ENCODE measurements at places on chromosomes 7 and 10.

DNA sequence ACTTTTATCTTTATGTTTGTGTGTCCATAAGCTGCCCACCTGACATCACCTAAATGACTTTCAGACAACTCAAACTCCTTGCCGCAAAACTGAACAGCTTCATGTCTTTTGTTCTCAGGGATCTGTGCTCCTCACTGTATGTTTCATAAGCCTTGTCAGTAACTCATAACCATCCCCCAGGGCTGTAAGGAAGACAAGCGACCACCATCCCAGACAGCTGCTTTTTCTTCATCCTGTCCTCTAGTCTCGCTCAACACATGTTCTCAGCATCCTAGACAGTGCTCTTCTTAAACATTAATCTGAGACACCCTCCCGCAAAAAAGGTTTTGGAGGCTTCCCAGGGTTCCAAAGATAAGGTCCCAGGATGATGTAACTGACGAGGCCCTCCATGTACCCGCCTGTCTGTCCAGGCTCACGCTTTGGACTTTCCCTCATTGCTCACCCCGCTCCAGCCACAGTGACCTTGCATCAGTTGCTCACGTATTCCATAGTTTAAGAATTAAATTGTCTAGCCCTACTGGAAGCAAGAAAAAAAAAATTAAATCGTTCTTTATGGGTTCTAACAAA, 69.8 kb downstream of the MAP3K8 start:
- no peak for DNase-seq

DNA sequence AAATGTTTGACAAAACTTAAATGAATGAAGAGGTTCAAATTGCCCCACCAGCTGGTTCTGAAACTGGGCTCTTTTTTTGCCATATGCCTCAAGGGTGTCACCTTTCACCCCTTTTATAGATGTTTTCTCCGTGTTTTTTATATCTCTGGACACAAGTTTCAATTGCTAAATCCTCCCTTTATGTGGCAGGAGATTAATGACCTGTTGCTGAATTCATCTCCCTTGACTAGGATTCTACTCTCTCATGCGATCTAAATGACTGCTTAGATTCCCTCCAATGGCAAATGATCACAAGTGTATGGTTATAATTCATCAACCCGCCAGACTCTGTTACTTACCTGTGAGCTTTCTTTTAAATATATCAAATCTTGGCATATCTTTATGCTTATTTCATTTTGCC, 677.0 kb upstream of the POT1 start:
- no peak for DNase-seq

DNA sequence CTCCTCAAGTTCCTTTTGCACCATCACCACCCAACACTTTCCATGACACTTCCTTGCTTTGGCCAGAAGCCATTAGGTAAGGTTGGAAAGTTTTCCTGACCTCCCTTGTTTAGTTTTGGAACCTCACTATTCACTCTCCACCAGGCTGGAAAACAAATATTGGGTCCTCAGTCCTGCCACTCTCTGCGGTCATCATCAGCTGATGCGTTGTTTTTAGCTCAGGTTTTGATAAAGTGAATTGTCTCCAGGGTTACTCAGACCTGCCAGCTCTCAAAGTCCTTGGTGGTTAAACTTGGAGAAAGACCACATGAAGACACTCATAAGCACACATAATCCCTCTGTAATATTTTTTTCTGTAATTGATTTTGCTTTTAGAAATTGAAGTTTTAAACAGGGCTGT, 55.5 kb downstream of the CCDC186 start:
- no peak for DNase-seq

GRCh38 chr10:13795653-13796555, 209.1 kb downstream of the PRPF18 start:
- no peak for DNase-seq

GRCh38 chr7:95901006-95901405, 128.7 kb downstream of the DYNC1I1 start:
- DNase-seq, result no peak

DNA sequence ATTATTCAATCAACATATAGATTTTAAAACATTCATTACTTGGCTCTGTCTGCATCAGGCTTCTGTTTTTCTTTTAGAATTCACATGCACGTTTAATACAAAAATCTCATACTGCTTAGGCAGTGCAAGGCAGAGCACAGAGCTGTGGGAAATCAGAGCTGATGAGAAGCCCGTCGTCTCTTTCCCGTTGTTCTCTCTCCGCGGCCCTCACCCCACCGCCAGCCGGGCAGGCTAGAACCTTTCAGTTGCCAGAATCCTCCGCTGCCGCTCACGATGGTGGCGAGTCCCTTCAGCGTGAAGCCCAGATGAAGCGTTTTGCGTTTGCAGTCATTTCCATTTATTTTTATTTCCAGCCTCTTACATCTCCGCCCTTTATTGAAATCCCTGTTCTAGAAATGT, 648.2 kb downstream of the SDK1 start:
- DNase-seq, result peak; percentile 33

DNA sequence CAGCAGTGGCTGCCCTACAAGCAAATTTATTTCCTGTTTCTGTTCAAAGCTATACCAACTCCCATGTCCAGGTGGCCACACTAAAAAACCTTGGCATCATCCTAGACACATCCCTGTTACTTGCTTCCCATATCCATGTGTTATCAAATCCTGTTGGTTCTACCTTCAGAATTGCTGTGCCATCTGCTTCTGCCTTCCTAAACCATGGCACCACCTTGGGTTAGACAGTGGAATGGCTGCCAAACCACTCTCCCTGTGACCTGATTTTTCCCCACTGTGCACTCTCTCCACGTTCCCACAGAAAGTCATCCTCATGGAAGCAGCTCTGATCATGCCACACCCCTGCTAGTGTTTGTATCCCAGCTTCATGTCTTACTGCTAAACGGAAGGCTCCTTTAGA, 697.6 kb upstream of the GALNT17 start:
- DNase-seq, result no peak

DNA sequence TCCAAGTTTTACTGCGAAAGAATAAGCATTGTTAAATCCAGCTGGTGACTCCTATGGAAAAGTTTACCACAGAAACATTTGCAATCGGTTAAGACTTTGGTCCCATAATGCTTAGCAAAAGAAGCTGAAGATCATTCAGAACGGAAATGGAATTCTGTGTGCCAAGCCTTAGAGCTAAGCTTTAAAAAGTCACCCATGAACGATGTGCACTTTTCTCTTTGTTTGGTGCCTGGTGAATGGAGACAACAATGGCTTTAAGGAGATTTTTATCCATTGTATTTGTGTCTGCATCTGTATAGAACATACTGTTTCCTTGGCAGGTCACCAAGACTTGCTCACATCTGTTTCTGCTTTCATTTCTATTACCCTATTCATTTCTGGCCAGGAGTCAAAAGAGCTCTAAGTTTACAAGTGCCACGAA, 26.3 kb upstream of the COL1A2 start:
- peak; percentile 90 for DNase-seq

DNA sequence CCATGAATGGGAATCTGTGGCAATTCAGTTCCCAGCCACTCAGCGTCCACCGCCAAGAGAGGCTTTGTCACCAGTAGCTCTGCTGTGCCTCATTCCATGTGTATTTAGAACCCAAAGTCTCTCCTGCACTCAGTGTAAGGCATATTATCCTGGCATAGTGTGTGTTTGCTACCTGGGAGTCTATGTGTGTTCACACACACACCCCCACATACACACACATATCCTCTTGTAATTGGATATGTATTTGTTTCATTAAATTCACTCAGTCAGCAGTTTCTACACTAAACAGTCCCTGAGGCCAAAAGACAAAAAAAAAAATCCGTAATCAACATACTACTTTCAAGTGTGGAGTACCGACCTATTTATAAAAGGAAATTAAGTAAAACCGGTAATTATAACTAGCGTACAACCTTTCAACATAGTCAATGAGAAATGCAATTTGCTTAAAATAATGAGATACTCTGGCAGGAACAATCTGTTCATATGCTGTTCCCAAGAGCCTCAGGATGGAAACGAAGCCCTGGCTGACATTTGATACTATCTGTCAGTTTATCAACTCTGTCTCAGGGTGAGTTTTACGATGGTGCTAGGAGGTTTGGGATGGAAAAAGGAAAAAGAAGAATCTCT, 425.8 kb upstream of the CELF2 start:
- peak; percentile 30 for DNase-seq

GRCh38 chr10:132392811-132393694, 3.9 kb upstream of the PWWP2B start:
- DNase-seq, result no peak

DNA sequence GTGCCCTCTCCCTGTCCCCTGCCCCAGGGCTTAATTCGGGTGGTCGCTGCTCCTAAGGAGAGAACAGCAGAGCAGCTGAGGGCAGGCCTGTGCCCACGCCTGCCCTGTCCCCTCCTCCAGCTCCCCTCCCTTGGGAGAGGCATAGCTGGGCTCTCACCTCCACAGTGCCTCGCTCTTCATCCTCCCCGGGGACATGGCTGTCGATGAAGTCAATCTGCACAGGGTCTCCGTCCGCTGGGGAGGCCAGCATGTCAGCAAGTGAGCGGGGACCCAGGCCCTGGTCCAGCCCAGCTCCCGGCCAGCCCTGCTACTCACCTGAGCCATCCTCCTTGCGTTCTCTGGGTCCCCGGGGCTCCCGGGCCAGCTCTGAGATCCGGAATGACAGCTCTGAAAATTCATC, 3.8 kb upstream of the SAP25 start:
- DNase-seq, result no peak

GRCh38 chr7:25093268-25093826, 31.7 kb downstream of the CYCS start:
- peak; percentile 81 for DNase-seq

DNA sequence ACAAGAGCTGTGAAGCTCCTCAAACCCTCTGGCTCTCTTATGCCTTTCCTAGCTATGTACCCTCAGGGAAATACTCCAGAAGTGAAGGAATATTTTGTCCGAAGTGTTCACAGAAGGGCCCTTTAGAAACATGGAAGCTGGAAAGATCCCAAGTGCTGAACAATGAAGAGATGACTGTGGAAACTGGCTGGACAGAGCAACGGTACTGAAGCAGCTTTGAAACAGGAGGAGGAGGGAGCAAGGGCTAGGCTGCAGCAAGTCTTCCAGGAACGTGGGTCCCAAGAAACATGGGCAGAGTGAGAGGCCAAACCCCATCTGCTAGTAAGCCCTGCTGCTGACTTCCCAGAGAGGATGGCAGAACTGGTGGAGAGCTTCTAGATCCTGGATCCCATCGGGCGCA, 3.0 kb upstream of the PSAP start:
- no peak for DNase-seq

DNA sequence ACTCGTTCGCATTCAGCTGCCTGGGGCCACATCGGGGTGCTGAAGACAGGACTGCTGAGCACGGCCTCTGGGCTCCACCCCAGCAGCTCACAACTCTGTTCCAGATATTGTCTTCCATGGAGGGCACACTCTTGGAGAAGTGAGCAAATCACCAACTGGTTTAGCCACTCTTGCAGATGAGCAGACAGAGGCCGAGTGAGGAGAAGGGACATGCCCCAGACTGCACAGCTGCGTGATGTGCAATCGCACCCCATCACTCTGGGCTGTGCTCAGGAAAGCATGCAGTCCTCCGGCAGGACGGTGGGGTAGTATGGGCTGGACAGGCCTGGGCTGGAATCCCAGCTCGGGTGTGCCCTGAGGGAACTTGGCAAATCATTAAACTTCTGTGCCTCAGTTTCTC, 111.6 kb downstream of the FAM53B start:
- no peak for DNase-seq

- DNase-seq, result no peak
Observed at GRCh38 chr7:109121599-109122300, 552.1 kb downstream of the DNAJB9 start.

GRCh38 chr10:63901881-63902280, 380.7 kb downstream of the REEP3 start:
- no peak for DNase-seq

DNA sequence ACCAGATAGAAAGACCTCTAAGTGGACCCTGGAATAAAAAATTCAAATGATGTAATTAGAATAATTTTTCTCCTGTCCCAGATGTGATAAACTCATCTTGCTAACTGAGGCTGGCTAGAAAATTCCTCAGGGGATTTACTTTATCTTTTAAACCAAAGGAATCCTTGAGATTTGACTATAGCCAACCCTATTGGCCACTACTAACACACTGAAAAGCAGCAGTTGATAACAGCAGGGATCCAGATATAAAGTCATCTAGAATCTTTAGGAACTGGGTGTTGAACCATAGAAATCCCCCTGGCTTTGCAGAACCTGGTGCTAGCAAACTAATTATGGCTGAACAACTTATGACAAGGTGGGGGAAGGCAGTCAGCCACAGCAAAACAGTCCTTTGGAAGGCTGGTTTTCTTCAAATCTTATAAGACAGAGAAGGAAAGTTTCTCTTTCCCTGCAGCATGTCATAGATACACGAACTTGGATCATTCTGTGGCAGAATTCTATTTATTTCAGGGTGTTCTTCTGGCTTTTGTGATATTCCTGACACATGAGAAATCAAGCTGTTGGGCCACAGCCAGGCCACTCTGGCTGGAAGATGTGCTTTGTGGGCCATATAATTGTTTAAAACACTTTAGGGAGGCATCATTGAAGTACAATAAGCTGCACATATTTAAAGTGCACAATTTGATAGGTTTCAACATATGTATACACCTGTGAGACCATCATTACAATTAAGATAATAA, 643.6 kb downstream of the SORCS3 start:
- DNase-seq, result no peak

DNA sequence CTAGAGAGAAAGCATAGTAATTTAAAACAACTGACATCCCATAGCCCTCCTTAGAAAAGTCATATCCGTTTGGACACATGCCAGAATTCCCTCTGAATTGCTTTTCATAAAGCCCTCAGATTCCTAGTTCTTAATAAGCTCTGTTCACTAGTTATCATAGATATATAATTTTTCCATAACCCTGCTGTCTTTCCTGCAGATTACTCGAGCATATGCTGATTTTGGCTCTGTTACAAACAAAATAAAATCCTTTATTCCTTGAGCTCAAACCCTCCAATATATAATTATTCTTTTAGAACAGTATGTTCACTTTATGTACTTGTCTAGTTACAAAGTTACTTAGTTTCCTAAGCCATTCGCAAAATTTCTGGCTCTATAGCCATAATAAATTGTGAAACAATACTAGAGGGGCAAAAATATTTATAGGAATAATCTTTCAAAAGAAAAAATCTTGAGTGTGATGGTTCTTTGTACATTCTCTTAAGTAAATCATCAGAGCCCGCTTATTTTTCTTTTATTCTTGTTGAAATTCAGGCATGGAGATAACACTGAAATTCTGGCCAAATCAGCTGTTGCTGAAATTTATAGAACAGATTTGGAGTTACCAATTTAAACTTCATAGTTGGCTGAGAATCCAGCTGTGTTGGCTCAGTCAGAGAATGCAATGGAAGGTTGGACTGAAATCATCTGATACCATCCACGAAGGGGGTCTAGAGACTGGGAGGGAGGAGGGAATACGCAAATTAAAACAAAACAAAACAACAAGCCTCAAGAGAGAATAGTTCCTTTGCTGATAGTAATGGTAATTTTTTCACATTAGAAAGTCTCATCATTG, 146.1 kb upstream of the TMEM196 start:
- DNase-seq, result peak; percentile 65

- peak; percentile 93 for DNase-seq
Observed at GRCh38 chr10:76998451-76998850, 639.2 kb downstream of the KCNMA1 start.

DNA sequence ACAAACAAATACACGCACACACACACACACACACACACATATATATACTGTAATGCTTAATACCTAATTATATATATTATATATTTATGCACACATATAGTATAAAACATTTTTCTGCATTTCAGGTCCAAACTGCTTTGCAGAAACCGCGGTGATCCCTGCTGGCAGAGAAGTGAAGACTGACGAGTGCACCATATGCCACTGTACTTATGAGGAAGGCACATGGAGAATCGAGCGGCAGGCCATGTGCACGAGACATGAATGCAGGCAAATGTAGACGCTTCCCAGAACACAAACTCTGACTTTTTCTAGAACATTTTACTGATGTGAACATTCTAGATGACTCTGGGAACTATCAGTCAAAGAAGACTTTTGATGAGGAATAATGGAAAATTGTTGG, 138.5 kb downstream of the VWC2 start:
- no peak for DNase-seq

All from eye (tissue), 1 donor.